ENCODE measurements at places on chromosomes 12 and 14.

DNA sequence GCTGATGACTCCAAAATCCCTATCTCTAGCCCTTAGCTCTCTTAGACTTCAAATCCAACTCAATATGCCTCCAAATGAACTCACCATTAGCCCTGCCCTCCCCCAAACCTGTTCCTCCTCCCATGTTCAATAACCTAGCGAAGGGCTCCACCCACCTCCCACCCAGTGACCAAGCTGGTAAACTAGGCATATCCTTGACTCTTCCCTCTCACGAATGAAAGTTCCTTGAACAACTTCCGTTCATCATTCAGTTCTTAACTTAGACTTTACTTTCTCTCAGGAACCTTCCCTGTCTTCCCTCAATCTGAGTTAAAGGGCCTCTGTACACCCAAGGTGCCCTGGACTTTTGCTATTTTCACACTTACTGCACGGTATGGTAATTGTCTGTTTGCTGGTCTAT lies 1.9 kb upstream of the KLHDC1 start:
- DNase-seq, result no peak

DNA sequence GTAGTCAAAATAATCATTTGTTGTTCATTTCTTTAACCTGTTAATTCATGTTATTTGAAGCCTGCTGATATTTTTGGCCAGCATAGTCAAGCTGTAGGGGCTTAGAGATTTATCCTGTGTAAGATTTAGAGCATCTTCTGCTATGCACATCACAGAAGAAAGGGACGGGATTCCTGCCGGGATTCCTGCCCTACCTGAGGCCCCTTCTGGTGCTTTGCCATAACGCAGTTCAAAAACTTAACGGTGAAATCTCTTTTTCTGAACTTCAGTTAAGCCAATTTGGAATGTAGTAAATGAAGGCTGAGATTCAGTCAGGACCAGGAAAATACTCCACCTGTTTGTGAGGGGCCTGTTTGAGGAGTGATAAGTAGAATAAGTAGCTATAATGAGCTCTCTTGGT lies 50.7 kb upstream of the TMEM260 start:
- no peak for DNase-seq

GRCh38 chr14:92652413-92653151 lies 95.8 kb downstream of the LGMN start:
- DNase-seq, result no peak

DNA sequence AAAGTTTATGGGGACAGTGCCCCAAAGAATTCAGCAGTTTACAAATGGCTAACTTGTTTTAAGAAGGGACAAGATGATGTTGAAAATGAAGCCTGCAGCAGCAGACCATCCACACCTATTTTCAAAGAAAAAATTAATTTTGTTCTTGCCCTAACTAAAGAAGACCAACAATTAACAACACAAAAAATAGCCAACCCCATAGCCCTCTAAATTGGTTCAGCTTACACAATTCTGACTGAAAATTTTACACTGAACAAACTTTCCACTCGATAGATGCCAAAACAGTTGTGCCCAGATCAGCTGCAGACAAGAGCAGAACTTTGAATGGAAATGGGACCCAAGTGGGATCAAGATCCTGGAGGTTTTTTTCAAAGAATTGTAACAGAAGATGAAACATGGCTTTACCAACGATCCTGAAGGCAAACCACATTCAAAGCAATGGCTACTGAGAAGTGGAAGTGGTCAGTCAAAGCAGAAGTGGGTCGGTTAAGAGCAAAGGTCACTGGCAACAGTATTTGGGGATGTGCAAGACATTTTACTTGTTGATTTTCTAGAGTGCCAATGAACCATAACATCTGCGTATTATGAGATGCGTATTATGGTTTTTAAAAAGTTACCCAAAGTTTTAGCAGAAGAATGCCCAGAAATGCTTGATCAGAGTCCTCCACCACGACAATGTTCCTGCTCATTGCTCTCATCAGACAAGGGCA lies 30.0 kb downstream of the SLC39A9 start:
- DNase-seq, result no peak

- no peak for DNase-seq
Measured at GRCh38 chr12:22533155-22533554, 11.2 kb downstream of the C2CD5 start.

GRCh38 chr12:27547592-27547991 lies 23.6 kb downstream of the PPFIBP1 start:
- no peak for DNase-seq

DNA sequence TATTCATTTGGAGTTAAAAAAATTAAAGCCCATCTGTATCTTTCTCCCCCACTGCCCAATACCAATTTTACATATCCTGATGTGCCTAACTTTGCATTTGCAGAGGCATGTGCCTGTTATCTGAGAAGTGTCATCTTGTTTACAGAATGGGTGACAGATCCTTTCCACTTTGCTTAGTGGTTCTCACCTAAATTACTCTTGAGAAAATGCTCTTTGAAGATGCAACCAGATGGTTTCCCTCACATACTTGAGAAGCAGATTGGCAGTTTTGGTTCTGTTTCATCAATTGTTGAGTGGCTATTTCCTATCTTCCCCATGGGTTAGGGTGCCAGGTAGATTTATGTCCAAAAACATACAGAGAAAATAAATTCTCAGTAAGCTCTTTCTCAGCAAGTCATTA lies 1051.4 kb upstream of the ATXN7L3B start:
- DNase-seq, result no peak

- no peak for DNase-seq
Measured at GRCh38 chr12:115482943-115483342, 794.5 kb downstream of the MED13L start.

DNA sequence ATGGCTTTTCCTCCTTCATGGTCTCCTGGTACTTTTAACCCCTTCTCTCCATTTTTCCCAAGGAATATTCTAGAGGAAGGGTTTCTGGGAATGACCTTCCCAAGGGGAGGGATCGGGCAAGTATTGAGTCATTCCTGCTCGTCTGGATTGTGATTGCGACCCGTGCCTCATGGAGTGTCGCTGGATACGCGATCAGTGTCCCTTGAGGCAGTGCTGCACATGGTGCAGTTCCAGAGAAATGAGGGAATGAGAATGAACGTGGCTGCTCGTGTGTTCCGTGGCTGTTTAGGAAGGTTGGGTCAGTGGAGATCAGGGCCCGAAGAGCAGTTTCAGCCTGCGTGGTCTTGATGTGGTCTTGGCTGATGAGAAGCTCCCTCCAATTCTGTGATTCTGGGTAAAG lies 234.4 kb downstream of the CACNA1C start:
- no peak for DNase-seq

- DNase-seq, result no peak
Measured at GRCh38 chr12:69648476-69648875, 37.8 kb upstream of the LRRC10 start.

GRCh38 chr12:16324772-16325171 lies 22.7 kb upstream of the MGST1 start:
- DNase-seq, result no peak

- DNase-seq, result no peak
Measured at GRCh38 chr12:32305163-32305562, 94.2 kb upstream of the FGD4 start.

DNA sequence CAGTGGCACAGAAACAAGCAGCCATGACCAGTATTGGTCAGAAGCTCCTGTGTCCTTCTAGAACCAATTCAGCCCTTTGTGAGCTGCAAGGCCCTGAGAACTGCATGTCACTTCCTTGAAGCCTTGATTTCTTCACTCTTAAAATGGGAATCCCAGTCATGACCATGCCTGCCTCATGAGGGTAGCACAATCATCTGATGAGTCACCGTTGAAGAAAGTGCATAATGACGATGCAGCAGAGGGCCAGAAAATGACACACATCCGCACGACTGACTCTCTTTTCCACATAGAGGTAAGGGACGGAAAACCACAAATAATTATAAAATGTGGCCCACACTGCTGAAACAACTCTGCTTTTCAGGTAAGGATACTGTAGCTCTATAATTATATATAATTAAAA lies 777.4 kb downstream of the BCL11B start:
- no peak for DNase-seq

DNA sequence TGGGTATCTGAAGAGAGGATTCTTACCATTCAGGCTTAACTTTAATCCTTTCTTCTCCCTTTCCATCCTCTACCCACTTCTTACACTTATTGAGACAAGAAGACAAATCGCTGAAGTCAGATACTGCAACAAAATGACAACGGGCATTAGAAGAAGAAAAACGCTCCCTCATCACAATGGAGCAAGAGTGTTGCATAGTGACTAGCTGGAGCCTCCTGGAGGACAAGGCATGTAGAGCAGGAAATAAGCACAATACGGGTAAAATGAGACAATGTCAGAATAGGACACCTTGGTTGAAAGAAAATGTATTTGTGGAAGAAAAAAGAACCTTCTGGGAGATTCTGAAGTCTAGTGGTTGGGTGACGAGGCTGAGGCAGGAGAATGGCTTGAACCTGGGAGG lies 501.0 kb downstream of the RERGL start:
- no peak for DNase-seq

DNA sequence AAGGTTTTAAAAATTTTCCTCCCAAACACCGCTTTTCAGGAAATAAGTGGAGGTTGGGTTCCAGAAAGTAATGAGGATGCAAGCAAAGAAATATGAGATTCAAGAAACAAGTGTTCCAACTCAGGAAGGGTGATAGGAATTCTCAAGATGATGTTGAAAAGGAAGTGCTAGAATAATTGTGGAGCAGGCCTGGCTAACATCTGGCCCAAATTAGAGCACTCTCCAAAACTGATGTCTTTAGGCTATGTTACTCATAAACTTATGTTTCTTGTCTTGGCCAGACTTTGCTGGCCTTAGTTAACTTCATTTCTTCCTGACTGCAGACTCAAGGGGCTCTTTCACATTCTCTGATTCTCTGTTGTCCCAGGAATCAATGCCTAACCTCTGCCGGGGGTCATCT lies 116.3 kb downstream of the TMTC3 start:
- no peak for DNase-seq

DNA sequence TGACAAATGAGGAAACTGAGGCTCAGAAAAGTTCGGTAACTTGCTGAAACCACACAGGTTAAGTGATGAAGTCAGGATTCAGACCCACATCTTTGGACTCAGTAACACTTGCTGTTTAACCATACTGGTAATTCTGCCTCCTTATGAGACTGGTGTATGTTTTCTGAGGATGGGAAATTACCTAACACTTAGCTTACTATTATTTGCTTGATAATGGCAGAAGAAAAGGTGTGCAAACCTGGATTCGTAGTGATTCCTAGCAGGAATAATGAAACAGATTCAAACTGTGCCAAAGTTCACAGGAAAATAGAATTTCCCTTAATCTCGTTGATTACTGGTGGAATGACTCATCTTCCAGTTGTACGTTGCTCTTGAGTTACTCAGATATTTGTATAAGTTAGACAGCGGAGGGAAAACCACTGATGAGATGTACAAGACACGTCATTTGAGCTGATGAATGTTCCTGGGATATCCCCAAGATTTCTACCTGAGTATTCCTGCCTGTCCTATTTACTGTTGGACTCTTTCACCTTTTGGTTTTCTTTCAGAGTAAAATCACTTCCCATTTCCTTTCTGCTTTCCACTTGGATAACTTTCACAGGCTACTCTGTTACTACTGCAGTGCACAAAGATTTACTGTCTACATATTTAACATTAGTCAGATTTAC lies 37.5 kb downstream of the PRORP start:
- no peak for DNase-seq

DNA sequence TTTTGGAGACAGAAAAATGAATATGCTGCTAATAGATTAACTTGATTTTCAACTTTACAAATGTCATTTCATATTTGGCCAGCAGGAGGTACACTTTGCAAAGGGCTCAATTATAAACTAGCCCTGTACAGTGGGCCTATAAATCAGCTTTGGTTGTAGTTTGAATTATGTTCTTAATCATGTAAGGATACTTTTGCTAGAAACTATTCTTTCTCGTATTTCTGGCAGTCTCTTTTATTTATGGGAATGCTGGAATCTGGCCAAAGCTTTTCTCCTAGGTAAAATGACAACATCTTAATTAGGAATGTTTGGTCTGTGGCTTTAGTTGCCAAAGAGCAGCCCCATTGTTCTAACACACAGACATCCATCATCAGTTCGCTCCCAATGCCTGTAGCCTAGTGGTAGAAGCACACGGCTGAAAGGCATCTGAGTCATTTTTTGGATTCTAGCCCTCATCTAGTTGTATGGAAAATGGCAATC lies 1322.3 kb upstream of the SEL1L start:
- peak; percentile 15 for DNase-seq

- no peak for DNase-seq
Measured at GRCh38 chr14:105525861-105526775, at the start of gene TMEM121. Gene TMEM121, plus strand, starts transcription at chr14:105526583. Its CDS starts 2,252 bp downstream, at chr14:105528835.

DNA sequence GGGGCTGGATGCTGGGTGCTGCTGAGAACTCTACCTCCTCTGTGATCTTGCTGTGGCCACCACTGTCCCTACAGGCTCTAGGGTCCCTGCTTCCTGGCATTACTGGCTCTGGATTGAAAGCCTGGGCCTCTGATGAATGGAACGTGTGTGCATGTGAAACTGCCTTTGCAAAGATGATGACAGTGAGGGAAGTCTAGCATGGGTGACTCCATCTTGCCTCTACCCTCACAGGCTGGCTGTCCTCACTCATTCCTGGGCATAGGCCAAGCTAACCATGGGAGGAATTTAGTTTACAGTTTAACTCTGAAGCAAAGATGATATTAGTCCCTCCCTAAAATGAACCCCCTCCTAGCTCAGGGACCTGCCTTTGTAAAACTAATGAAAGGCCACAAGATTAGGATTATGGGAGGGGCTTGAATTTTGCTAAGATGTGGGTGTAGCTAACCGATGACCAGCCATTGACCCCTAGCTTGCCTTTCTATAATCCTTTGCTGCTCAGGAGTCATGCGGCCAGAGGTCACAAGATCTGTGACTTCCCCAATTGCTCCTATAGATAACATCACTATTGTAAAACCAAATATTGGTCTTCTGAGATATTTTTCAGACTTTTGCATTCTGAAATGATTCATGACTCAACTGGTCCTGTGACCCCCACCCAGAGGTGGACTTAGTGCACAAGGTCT lies 2.2 kb upstream of the C1S start:
- no peak for DNase-seq

DNA sequence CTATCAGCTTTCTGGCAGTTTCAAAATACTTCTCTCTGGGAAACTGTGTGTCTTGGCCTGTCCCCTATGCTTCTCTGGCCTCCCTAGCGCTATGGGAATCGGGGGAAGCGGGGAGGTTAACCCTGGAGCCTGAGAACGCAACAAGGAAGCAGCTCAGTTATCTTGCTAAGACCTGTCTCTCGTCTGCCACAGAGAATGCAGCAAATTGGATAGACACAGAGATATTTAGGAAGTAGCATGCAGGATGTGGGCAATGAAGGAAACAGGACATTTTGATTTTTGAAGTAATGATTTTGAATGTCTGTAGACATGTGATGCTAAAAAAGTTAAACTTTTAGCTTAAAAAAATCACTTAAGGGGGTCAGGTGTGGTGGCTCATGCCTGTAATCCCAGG lies 6.6 kb upstream of the CALCOCO1 start:
- no peak for DNase-seq

Measured in prostate gland (tissue), 2 donors.